Stimulated activated CD8-positive, alpha-beta memory T cell treated with anti-CD3 and anti-CD28 coated beads, Interleukin-4, amount 100 ng/mL, for 4 hours (primary cell): ENCODE measurements at places on chromosomes 4 and X.

DNA sequence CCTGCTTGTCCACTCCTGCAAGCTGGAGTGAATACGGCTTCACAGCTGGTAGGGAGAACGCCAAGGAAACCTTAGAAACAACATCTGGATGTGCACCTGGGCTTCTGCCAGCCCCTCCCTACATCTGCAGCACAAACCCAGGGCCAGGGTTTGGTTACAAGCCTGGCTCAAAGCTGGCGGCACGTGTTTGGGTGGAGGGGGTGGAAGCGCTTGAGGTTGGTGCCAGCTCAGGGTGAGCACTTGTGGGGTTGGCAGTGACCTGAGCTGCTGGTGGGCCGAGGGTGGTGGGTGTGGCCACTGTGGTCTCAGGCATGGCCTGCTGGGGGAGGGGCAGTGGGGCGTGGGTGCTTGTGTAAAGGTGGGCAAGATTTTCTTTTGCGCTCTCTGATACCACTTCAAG, 15.6 kb downstream of the ELF4 start:
- DNase-seq: no peak

DNA sequence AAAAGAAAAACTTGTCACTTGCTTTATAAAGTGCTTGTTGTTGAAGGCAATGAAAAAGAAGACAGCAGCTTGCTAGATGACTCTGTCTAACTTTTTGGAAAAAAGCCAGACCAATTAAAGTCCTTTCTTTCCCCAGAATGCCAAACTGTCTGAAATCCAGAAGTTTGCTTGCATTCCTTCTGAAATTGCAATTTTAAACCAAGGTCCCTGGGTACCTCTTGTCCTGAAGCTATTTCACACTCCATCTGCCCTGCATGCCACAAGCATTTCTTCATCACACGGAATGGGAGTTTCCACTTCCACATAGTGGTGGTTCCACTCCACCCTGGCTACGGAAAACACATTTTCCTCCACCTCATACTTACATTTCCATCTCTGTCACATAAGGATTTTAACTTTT, 101.0 kb downstream of the PAPSS1 start:
- DNase-seq: no peak

DNA sequence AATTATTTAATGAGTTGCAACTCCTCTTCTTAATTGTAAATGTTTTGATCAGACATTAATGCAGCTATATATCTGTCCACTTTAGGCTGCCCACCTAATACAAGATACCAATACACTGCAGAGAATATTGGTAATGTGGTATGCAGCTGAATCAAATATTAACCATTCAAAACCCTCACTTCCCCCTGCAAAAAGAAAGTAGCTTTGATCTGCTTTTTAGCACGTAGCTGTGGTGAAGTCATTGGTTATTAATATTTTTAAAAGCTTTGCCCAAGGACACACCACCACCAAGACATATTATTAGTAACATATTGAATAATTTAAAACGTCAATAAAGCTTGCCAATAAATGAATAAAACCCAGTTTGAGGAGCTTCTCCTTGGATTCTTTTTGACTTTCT, 28.6 kb upstream of the CYP2U1 start:
- no peak for DNase-seq

DNA sequence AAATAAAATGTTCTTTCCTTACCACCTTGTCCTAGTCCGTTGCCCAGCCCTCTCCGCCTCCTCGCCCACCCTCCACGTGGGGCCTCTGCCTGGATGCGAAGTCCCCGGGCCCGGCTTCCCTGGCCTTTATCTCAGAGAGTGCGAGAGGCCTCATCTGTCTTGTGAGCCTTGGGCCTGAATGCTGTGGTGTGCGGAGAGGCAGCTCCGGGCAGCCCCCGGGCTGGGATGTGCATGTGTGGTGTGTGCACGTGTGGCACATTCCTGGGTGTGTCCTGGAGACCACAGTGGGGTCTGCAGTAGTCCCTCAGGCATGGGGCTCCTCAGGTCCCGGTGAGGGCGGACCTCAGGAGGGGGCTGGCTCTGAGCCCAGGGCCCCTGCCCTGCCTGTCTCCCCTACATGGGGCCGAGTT, 31.4 kb downstream of the DOK7 start:
- DNase-seq: no peak

- DNase-seq: no peak
These were observed 28.2 kb upstream of the ATRX start for GRCh38 chrX:77814210-77814609.

- no peak for DNase-seq
These were observed 500.6 kb downstream of the SPOCK3 start for GRCh38 chr4:166733686-166734085.

- DNase-seq: no peak
These were observed 31.3 kb downstream of the CXCL13 start for GRCh38 chr4:77636902-77637301.

DNA sequence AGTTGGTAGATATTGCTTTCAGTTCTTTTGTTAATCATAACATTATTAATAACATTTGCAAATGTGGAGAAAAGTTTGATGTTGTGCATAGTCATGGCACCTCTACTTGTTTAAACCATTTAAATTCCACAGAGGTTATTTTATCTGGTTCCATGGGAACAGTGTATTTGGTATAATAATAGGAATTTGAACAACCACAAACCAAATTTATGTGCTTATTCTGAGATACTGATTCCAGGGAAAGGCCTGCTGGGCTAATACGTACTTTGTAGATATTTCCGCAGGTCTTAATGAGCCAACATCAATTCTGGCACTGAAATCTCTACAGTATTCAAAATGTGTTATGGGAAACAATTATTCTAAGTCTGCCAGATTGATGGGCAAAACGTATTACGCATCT, 319.0 kb downstream of the DKK2 start:
- DNase-seq: no peak
